ENCODE measurements at places on chromosomes 2 and 18. TPM values are rescaled to one million over a fixed set of nuclear protein-coding genes. Genes with fewer than 3 reads are reported as not detected.

Gene CD8B2
- not detected for total RNA-seq

DNA sequence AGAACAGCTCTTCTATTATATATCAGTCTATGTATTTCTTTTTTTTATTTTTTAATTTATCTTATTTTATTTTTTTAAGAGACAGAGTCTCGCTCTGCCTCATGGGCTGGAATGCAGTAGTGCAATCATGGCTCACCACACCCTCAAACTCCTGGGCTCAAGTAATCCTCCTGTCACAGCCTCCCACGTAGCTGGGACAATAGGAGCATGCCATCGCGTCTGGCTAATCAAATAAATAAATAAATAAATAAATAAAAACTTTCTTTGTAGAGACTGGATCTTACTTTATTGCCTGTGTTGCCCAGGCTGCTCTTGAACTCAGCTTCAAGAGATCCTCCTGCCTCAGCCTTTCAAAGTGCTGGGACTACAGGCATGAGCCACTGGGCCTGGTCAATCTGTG is 117.0 kb downstream of the RBMS1 start:
- DNase-seq, result no peak

DNA sequence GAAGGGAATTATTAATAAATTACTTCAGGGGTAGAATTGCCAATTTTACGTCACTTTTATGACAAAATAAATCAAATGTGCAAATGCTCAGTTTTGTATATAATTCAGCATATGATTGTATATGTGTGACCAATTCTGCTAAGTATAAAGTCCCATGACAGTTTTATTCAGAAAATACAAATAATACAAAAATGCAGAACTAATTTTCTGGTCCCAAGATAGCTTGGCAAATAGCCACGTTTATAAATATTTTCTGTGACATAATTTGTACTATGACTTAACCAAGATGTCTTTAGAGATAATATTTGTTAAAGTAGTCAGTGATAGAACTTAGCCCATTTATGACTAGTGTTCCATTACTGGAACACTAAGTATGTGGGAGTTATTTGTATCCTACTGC is 24.2 kb upstream of the CAB39 start:
- no peak for DNase-seq

Gene TGFA
- total RNA-seq, result 3.5 TPM

Gene CHRND
- total RNA-seq, result not detected

Data from stomach (tissue), 19 donors.